Activated CD4-positive, alpha-beta T cell treated with anti-CD3 and anti-CD28 coated beads, Interleukin-2, amount 50 U/mL, for 24 hours (primary cell): ENCODE measurements at places on chromosomes 7 and 10.

- no peak for DNase-seq
These were observed 469.7 kb downstream of the PARD3 start for GRCh38 chr10:34345383-34345782.

- no peak for DNase-seq
These were observed 21.1 kb upstream of the MACC1 start for GRCh38 chr7:20238194-20238753.

GRCh38 chr7:36583318-36583717 lies 141.0 kb downstream of the AOAH start:
- no peak for DNase-seq

DNA sequence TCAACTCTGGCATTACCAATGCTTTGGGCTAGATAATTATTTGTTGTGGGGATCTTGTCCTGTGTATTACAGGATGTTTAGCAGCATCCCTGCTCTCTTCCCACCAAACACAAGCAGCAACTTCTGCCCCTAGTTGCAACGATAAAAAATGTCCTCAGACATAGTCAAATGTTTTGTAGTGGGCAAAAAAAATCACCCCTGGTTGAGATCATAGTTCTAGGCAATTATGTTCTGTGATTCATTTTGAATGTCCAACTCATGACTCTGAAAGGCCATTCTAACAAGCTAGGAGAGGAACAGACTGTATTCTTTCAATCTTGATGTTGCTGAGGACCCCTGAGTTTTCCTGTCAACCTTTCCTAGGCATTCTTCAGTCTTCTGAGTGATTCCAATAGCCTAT lies 79.5 kb downstream of the RTKN2 start:
- no peak for DNase-seq

DNA sequence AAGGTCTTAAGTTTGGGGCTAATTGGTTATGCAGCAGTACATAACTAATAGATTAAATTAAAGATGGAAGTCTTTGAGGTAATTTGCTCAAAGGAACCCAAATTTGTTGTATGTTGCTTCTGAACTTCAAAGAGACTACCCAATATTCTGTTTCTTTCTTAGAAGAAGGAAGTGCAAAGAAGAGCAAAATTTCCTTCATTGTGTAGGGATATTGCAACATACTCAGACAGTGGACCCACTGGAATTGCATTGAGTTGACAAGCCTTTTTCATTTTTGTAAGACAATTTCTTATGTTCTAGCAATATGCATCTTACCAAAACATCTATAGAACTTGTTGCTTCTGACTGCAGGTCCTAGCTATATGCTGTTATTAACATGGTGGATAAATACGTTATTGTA lies 527.8 kb downstream of the SH2D4B start:
- DNase-seq = no peak
